ENCODE measurements at places on chromosomes 12 and 14.

GRCh38 chr14:59638885-59639284 is 62.3 kb upstream of the CCDC175 start:
- no peak for DNase-seq

- DNase-seq: no peak
These were observed at the start of gene MAP3K12 for GRCh38 chr12:53499266-53500141. Gene MAP3K12 (minus strand): TSS chr12:53499458. CDS start chr12:53487391, 12,067 bp downstream.

DNA sequence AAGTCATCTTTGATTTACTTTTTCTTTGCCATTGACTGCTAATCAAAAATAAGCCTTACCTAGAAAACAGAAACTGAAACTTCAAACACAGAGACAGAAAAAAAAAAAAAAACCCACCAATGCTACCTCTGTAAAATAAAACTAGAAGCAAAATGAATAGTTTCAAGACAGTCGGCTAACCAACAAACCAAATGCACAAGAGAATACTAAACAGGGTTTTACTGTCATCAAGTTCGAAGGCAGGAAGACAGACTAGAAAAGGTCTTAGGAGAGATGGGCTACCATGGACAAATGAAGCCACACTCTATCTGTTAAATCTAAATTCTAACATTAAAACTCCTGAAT is 59.5 kb downstream of the SEL1L start:
- no peak for DNase-seq

- peak; percentile 20 for DNase-seq
These were observed 19.0 kb upstream of the TCL1B start for GRCh38 chr14:95667249-95667693.

- no peak for DNase-seq
These were observed 269.1 kb downstream of the NAV3 start for GRCh38 chr12:78099806-78100205.

DNA sequence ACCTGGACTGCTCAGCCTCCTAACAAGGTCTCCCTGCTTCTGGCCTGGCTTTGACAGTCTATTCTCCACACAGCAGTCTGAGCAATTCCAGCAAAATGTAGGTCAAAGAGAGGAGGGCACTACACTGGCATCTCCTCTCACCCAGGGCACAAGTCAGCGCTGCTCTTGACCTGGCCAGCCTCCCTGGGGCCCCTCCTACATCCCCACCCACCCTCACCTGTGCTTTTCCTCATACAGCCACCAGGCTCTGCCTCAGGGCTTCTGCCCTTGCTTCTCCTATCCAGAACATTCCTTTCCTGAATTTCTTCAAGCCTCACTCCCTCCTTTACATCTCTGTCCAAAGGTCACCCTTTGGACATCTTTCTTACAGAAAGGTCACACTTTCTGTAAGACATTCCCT is 33.7 kb downstream of the GALNT4 start:
- no peak for DNase-seq

DNA sequence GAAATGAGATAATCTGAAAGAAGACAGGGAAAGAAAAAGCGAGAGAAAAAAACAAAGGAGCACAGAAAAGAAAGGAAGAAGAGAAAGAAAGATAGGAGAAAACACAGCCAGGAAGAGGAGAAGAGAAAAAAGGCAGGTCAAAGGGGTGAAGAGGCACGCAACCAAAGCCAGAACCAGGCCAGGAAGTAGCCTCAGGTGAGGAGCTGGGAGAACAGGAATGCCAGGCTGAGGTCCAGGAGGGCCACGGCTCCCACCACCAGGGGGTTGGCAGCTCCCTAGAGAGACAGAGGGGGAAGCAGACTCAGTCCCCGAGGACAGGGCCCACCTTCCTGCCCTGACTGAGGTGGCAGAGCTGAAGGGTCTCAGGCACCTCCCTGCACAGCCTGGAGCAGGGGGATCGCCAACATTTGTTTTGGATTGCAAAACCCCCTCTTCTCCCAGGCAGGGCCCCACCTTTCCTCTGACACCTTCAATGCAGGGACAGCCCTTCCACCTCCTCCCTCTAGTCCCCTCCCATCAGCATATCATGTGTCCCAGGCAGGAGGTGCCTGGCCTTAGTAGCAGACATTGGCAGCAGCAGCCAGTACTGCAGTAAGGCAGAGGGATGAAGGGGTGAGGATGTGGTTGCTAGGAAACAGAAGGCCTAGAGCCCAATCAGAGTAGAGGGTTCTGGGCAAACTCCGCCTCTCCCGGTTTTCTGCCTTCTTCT is 2.0 kb upstream of the AP1G2 start:
- DNase-seq: no peak

GRCh38 chr12:77678621-77679020 is 152.1 kb upstream of the NAV3 start:
- no peak for DNase-seq

GRCh38 chr12:11868027-11868426 is 202.7 kb upstream of the BCL2L14 start:
- no peak for DNase-seq

GRCh38 chr14:72516936-72517700 is 376.8 kb downstream of the DPF3 start:
- DNase-seq: no peak

DNA sequence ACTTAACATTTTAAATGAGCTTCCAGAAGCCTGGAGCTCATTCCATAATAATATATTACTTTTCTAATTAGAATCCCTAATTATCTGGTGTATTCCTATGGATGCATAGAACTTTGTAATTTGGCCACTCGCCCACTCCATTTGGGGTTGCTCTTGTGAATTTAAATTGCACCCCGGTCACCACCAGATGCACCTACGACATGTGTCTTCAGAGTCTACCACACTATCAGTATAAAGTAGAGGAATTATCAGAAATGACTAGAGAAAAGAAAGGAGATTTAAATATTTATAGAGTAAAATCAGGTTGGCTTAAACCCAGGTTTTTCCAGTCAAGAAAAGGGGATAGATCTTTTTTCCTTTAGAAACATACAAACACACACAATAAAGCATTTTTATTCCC is 145.8 kb upstream of the DCN start:
- DNase-seq: no peak

- DNase-seq: no peak
These were observed 40.9 kb downstream of the DAD1 start for GRCh38 chr14:22547948-22548750.

- no peak for DNase-seq
These were observed 55.5 kb downstream of the PPM1A start for GRCh38 chr14:60304509-60304908.

DNA sequence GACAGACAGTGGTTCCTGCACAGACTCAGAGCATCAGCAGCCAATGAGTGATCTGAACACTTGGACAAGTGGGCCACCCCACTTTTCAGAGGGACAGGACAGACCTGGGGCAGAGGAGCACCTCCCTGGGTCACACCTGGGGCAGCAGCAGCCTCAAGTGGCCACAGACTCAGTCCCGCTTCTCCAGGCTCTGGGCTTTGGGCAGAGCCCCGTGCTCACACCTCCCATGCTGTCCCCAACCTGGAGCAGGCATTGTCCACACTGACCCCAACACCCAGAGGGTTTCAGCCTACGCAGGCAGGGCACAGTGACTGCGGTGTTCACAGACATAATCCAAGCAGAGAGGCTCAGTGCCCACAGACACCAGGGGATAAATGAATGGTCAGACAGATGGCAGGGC is 135.5 kb upstream of the SFSWAP start:
- DNase-seq: no peak

GRCh38 chr14:103629503-103630121 is 601 bp downstream of the KLC1 start:
- DNase-seq: no peak

- no peak for DNase-seq
These were observed 51.9 kb downstream of the DAAM1 start for GRCh38 chr14:59240356-59240755.

GRCh38 chr14:36791402-36791801 is 129.7 kb downstream of the PAX9 start:
- no peak for DNase-seq

- DNase-seq: no peak
These were observed 23.3 kb downstream of the NPC2 start for GRCh38 chr14:74469548-74470518.

DNA sequence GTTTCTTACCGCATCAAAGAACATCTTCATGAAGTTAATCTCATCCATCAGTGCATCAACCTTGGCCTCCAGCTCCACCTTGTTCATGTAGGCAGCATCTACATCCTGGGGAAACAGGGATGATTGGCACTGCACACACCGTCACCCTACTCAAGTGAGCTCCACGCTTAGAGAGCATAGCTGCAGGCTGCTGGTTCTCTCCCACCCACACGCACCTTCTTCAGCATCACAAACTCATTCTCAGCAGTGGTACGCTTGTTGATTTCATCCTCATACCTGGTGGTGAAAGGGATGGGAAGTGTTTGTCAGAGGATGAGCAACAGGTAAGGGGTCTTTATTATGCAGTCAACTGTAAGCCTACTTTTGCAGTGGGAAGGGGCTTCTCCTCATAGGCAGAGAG is 2.3 kb downstream of the KRT5 start:
- DNase-seq: no peak

DNA sequence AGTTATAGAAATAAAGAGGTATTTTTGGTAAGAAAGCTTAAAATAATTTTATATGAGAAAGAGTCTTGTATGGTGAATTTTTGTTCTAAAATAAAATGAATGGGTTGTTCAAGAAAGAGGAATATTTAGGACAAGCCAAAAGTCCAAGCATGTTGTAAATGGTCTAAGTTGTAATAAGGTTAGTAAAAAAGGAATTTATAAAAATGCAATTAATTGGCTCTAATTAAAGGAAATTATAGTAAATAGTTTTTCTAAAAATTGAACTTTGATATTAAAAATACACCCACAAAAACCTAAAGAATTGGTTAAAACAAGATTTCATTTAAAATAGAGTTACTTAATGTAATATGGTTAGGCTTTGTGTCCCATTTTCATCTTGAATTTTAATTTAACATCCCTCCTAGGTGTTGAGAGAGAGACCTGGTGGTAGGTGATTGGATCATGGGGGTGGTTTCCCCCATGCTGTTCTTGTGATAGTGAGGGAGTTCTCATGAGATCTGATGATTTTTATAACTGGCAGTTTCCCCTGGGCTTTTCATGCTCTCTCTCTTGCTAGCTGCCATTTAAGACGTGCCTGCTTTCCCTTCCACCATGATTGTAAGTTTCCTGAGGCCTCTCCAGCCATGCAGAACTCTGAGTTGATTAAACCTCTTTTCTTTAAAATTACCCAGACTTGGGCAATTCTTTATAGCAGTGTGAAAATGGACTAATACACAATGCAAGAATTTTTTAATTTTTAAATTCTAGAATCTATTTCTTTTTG is 13.0 kb downstream of the SLC22A17 start:
- no peak for DNase-seq

DNA sequence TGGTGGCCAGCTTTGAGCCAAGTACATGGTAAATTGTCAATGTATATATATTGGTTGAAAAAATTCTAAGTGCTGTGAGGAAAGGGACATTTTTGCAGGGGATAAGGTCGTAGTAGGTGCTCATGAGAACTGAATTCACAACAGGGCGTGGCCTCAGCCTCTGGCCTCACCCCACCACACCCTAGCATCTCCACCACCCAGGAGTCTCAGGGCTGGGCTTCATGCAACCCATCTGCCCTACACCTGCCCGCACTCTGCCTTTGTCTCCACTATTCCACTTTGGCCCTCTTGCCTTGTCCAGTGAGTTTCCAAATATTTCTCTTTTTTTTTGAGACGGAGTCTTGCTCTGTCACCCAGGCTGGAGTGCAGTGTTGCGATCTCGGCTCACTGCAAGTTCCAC is 22.1 kb upstream of the AQP2 start:
- no peak for DNase-seq

GRCh38 chr12:82474798-82475184 is 116.5 kb downstream of the METTL25 start:
- DNase-seq: no peak

- DNase-seq: no peak
These were observed 29.3 kb upstream of the RASSF8 start for GRCh38 chr12:25929142-25929541.

- no peak for DNase-seq
These were observed 10.2 kb upstream of the PGF start for GRCh38 chr14:74965486-74966153.

- DNase-seq: no peak
These were observed 9.5 kb upstream of the NAA30 start for GRCh38 chr14:57380935-57381334.

DNA sequence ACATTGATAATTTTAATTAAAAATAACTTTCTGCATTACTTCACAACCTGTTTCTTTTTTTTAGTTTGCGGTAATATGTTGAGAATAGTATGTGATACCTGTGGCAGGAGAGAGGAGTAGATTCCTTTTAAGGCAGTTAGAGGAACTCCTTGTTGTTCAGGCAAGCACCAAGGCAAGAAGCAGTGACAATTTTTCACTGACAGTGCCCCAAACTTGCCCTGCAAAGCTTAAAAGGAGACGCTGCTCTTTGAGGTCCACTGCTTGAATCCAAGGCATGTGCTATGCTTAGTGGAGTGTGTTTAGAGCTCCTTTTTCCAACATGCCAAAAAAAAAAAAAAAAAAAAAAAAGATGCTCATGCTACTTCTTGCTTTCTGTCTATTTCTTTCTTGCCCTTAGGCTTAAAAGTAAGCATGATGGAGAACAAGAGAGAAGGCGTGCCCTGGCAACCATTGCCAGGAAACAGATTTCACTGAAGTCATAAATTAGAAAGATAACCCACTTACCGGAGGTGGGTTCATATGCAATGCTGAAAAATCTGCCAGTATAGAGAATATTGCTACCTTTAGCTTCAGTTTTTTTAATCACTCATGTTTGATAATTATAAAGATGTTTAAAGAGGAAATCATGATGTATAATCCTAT is 58.3 kb upstream of the DYRK2 start:
- DNase-seq: no peak

- DNase-seq: no peak
These were observed 106.7 kb downstream of the PRMT8 start for GRCh38 chr12:3597526-3598210.

GRCh38 chr12:66633676-66634075 is 45.2 kb downstream of the GRIP1 start:
- DNase-seq: no peak

Measured in NCI-H2081 treated with DMSO at 0.1 percent for 48 hours (cell line).